ENCODE measurements at places on chromosomes 6 and 20.
A peak's percentile ranks its signal among the peaks of the same experiment; 100 is the strongest.

GRCh38 chr6:11614534-11615213 lies 77.1 kb downstream of the TMEM170B start:
- no peak for DNase-seq

- DNase-seq: no peak
Measured at GRCh38 chr6:84193114-84193708, 34.2 kb downstream of the CEP162 start.

- no peak for DNase-seq
Measured at GRCh38 chr6:8549074-8549790, 113.9 kb upstream of the SLC35B3 start.

GRCh38 chr6:118652051-118652615 lies 742 bp upstream of the CEP85L start:
- no peak for DNase-seq

- no peak for DNase-seq
Measured at GRCh38 chr6:157615951-157616350, 207.1 kb upstream of the SNX9 start.

GRCh38 chr6:75530696-75531095 lies 37.1 kb upstream of the FILIP1 start:
- DNase-seq: no peak

DNA sequence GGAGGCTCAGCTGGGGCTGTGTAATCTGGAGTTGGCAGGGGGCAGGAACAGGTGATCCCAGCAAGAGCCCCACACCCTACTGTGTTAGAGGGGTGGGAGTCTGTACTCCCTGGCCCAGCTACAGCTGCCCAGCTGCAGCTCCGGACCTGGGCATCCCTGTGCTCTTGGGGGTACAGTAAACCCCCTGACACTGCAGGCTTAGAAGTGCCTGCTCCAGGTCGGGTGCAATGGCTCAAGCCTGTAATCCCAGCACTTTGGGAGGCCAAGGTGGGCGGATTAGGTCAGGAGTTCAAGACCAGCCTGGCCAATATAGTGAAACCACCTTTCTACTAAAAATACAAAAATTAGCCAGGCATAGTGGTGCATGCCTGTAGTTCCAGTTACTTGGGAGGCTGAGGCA lies 1228.6 kb upstream of the EYS start:
- DNase-seq: no peak

DNA sequence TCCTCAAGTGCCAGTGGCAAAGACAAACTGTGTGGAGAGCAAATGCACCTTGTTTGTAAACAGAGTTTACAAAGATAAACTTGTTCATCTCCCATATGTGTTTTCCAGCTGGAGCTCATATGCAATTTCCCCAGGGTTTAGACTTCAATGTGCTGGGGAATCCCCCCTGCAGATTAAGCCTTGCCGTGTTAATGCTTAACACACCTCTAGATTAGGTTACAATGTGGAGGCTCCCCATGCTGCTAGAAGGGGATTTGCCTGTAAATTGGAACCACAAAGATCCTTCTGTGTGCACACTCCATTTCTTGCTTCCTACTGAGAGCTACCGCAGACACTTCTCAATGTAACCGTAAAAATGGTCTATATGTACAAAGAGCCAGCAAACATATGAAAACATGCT lies 263.1 kb downstream of the TBX18 start:
- DNase-seq: no peak

- no peak for DNase-seq
Measured at GRCh38 chr6:15709651-15710269, 46.9 kb upstream of the DTNBP1 start.

- no peak for DNase-seq
Measured at GRCh38 chr6:148251891-148252290, 90.7 kb upstream of the SASH1 start.

DNA sequence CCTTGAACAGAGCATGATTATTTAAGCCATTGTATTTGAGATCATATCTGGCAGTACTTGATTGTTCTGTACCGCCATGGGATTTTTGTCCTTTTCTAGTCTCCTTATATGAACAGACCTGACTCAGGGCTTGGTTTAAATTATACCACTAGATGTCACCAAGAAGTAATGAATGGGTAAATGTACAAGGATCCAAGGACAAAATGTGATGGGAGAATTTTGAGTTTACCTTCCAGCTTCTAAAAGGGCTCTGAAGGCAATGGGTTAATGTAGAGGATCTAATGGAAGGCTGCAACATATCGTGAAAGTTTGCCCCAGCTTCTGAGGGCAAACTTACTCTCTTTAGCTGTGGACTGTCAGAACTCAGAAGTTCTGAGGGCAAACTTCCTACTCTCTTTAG lies 12.0 kb downstream of the RNF8 start:
- no peak for DNase-seq

- DNase-seq: no peak
Measured at GRCh38 chr6:125082908-125083683, 70.5 kb upstream of the TPD52L1 start.

DNA sequence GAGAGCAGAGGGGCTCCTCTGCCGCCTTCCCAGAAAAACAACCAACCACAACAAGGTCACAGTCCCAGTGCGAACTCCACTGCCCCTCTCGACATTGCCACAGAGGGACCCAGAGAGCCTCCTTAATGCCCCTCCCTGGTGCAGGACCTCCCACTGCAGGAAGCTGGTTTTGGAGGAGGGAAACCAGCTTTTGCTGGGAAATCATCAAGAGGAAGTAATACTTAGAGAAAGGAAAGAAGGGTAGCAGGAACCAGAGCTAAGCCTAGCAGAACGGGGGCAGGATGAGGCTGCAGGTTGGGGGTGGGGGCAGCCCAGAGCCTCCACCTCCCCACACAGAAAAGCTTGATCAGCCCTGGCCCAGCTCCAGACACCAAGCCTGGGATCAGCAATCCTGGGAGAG lies 37.7 kb upstream of the SIRPA start:
- no peak for DNase-seq

GRCh38 chr6:111993342-111993741 lies 60.6 kb upstream of the CCN6 start:
- DNase-seq: no peak

DNA sequence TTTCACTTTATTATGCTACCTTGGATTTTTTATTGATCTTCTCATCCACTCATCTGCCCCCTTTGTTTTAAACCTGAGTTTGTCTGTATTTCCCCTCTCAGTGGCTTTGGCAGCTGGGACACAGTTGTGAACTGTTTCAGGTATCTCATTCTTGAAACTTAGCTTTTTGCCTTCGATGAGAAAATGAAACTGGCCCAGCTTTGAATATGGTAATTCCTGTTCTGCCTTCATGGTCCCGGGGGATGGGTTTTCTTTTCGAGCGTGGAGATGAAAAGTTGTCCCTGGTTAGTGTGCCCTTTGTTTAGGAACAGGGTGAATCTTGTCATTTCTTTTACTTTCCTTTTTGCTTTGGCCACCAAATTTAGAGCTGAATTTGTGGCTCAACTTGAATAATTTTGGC lies 25.6 kb downstream of the DHX35 start:
- no peak for DNase-seq

DNA sequence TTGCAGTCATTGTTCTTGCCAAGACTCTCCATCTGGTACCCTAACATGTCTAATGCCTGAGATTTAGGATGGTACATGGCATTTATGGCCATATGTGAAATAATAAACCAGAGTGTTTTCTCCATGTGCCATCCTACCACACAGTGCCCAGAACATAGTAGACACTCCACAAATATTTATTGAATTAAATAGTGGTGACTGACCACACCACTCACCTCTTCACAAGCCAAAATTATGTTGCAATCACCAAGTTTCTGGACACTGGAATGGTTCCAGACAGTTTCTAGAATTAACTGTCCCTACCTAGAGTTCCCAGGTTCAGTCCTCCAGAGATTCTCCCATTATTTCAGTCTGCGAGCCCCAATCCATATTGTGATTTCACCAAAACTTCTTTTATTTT lies 427.3 kb downstream of the KIF16B start:
- no peak for DNase-seq

GRCh38 chr6:138307816-138308730 lies 69.6 kb upstream of the SMIM28 start:
- no peak for DNase-seq

DNA sequence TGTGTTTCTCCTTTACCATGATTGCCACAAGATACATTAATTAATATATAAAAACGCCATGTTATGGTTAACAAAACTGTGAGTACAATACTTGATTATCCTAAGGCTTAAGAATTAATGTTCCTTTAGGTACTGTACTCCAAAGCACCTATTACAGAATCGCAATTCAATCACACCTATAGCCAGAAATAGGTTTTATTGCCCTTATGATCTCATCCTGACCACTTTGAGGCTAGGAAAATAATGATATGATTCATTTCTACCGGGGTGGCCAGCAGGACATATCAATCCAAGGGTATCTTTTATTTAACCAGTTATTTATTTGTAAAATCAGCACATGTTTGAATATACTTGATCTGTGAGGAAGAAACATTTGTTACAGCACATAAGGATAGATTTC lies 396.6 kb upstream of the GJE1 start:
- no peak for DNase-seq

GRCh38 chr6:160420969-160421556 lies 72.9 kb downstream of the SLC22A3 start:
- DNase-seq: no peak

DNA sequence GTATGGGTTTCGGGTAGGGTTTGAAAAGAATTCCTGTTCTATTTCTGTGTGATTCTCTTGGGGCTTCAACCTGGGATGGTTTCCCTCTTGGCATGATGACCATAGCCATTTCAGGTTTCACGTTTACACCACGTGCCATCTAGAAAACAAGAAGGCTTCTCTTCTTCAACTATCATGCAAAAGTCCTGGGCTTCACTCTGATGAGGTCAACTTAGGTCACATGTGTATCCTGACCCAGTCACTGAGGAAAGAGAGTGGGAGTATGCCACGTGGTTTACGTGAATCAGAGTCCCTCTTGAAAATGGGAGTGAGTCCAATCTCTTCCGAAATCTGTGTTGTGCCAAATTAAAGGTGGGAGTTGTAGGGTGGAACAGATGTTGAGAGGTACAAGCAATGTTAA lies 141.3 kb upstream of the INSM1 start:
- no peak for DNase-seq

- DNase-seq: no peak
Measured at GRCh38 chr20:54345301-54345724, 130.1 kb upstream of the DOK5 start.

DNA sequence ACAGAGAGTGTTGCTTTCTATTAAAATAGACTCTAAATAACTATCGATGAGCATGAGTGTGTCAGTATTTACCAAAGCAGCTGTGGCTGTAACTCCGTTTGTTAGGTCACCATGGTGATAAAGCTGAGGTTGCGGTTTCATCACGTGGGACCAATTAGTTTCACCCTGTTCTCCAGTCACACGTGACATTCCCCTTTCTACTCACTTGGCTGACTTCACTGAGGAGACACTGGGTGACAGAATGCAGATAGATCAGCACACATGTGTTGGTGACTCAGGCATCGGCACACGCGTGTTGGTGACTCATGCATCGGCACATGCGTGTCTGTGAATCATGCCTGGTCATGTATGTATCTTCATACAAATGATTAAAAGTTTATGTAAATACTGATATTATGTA lies 285.4 kb downstream of the THBS2 start:
- DNase-seq: peak; percentile 96

GRCh38 chr6:98946879-98947410 lies 801 bp downstream of the FBXL4 start:
- peak; percentile 83 for DNase-seq

DNA sequence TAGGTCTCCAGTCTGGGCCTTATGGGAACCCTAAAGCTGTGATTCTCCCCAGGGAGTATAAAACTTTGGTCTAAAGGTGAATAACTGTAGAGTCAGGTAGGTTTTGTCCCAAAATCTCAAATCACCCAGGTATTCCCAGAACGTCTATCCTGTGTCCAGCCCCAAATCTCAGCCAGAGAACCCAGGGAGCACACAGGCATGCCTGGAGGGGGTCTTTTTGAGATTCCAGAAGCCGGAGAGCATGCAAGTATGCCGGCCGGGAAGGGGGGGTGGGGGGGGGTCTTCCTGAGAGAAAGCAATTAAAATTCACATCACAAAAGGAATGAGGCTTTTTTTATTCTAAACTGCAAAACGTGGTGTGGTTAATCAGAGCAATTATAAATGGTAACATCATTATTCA lies 210.0 kb downstream of the PTPRT start:
- DNase-seq: no peak

DNA sequence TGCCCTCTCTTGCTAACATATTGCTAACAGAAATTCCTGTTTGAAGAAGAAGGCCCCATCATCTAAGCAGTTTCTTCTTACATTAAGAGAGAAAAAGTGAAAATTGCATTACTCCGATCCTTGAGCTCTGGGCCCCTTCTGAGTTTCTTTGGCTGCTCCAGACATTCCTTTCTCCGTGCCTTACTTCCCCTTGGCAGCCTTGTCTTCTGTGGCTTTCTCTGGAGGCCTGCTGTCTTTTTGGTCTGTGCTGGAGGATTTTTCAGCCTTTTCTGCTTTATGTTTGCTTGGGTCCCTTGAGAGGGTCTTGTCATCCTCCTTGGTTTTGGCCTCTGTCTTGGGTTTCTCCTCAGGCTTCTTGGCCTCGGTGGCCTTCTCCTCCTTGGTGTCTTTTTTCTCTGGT lies 378.8 kb upstream of the CHD6 start:
- no peak for DNase-seq

- DNase-seq: peak; percentile 57
Measured at GRCh38 chr6:5997420-5997987, 9.2 kb downstream of the NRN1 start.

DNA sequence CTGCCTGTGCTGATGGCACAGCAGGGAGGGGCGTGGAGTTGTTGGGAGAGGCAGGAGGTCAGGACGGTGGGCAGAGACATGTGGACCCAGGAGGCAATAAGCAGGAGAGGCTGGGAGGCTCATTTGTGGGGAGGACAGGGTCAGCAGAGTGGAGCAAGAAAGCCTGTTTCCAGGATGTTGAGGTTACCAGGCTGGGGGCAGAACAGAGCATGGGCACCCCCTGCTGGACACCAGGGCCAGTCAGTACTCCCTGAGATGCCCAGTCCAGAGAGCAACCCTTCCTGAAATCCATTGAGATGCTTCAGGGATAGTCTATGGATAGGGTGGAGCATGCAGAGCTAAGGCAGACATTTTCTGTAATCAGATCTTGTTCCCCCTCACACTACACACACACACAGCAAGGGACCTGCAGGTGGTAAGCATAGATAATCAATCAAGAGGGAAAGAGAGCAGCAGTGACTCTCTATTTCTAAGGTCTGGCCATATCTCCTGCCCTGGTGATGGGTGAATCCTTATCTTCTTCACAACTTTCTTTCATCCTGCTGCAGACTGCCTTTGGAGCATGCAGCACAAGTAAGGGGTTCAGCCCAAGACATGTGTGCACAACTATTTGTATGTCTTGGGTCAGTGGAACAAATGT lies 41.7 kb downstream of the MOCS1 start:
- DNase-seq: peak; percentile 14

DNA sequence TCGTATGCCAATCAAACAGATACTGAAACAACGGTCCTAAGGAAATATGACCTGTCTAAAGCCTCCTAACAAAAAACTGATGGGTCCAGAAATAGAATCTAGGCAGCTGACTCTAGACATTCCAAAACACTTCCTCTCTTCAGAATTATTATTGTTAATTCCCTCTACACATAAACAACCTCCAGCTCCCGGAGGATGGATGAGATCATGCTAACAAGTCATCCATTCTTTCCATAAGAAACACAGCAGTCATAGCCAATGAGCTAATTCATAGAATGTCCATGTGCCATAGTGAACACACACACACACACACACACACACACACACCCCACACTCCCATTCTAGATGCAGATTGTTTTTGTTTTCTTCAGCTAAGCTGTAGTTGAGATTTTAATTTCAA lies 44.3 kb downstream of the HDGFL1 start:
- DNase-seq: no peak

GRCh38 chr6:90194371-90194841 lies 102.2 kb downstream of the BACH2 start:
- no peak for DNase-seq
